ENCODE measurements at places on chromosomes 1 and 21. TPM values are rescaled to one million over a fixed set of nuclear protein-coding genes. Genes with fewer than 3 reads are reported as not detected.

- no peaks in the 10 kb centered on the region for H3K27me3 ChIP-seq
- DNase-seq = no peak
- H3K36me3 ChIP-seq = no peaks in the 10 kb centered on the region
- no peak overlapping the region for H3K4me3 ChIP-seq
- peaks cover 17% of the 10 kb centered on the region for H3K4me1 ChIP-seq
Measured at GRCh38 chr1:23953020-23953419, 6.6 kb upstream of the PNRC2 start.

GRCh38 chr1:55382806-55383305 is 167.7 kb upstream of the USP24 start:
- H3K27me3 ChIP-seq = no peaks in the 10 kb centered on the region
- H3K36me3 ChIP-seq = no peaks in the 10 kb centered on the region
- H3K27ac ChIP-seq = no peak overlapping the region
- no peak for DNase-seq

FCRL2 gene
- total RNA-seq = not detected

GRCh38 chr21:38819051-38819718 is 13.5 kb downstream of the ETS2 start:
- no peaks in the 10 kb centered on the region for H3K4me1 ChIP-seq
- no peaks in the 10 kb centered on the region for H3K27me3 ChIP-seq
- no peak overlapping the region for H3K4me3 ChIP-seq
- H3K27ac ChIP-seq = no peak overlapping the region
- DNase-seq = no peak

- H3K36me3 ChIP-seq = peaks cover 11% of the 10 kb centered on the region
- peak overlapping the region; percentile 49 for H3K27ac ChIP-seq
- H3K4me3 ChIP-seq = peak overlapping the region; percentile 59
- no peak for DNase-seq
Measured at GRCh38 chr1:150568594-150568966, 10.8 kb downstream of the MCL1 start.

GRCh38 chr1:230548997-230549396 is 93.3 kb upstream of the COG2 start:
- no peaks in the 10 kb centered on the region for H3K4me1 ChIP-seq
- H3K36me3 ChIP-seq = no peaks in the 10 kb centered on the region
- H3K27me3 ChIP-seq = no peaks in the 10 kb centered on the region
- no peak for DNase-seq
- no peak overlapping the region for H3K27ac ChIP-seq

LRRC71 gene
- not detected for total RNA-seq

- no peaks in the 10 kb centered on the region for H3K36me3 ChIP-seq
- no peak overlapping the region for H3K4me3 ChIP-seq
- DNase-seq = no peak
- no peak overlapping the region for H3K27ac ChIP-seq
Measured at GRCh38 chr21:38610623-38611251, 112.5 kb upstream of the ERG start.

DNA sequence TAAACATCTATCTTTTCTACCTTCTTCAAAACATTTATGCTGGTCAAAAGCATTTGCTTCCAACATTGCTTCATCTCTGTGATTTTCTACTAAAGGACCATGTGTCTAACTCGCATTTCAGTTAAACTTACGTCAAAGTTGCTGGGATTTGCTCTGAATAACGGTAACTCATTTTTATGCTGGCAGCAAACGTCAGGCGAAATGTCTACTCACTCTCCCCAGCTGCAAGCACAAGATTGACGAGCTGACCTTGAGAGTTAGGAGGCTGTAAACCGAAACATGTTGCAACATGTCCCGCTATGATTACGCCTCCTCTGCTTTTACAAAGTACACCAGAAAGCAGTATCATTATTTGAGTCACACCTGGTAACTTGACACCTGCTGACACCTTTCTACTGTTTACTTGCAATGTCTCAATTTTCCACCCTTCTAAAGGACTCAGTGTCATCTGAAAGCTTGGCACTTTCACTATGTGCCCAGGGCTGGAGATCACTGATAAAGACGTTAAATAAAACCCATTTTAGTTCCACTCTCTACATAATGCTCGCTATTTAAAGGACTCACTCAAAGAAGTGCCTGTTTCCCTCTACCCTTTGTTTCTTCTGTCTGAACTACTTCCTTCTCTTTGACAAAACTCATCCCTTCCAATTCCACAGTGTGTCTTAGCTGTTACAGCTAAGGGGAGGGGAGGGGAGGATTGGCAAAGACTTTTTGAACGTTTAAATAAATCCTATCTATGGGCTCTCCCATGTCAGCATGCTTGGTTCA is 111.9 kb downstream of the PTPN14 start:
- no peak for DNase-seq
- H3K27me3 ChIP-seq = no peaks in the 10 kb centered on the region
- no peaks in the 10 kb centered on the region for H3K4me1 ChIP-seq
- H3K36me3 ChIP-seq = no peaks in the 10 kb centered on the region
- H3K4me3 ChIP-seq = peak overlapping the region; percentile 13
- no peak overlapping the region for H3K27ac ChIP-seq

GRCh38 chr1:79469139-79469538 is 462.6 kb upstream of the ADGRL4 start:
- no peak overlapping the region for H3K27ac ChIP-seq
- DNase-seq = no peak

LMX1A gene
- total RNA-seq = not detected
